ENCODE measurements at places on chromosomes 12 and 14.

- no peak for DNase-seq
Measured at GRCh38 chr12:96150442-96150841, 43.7 kb upstream of the ELK3 start.

GRCh38 chr12:81010641-81011040, 67.2 kb upstream of the ACSS3 start:
- no peak for DNase-seq

DNA sequence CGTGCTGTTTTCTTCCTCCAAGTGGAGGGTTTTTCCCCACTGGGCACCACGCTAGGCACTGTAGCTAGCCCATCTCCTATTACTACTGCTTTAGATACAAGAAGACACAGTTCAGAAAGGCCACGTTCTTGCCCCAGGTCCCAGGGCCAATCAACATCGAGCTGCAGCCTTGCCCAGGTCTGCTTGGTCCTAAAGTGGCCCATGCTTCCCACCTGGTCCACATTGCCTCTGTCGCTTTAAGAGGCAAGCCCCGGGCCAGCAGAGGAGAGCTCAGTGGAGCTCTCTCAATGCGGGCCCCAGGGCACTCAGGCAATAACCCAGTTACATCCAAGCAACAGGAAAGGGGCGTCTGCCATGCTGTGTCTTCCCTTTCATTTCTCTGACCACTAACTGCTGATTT, 148.1 kb downstream of the CALM1 start:
- no peak for DNase-seq

DNA sequence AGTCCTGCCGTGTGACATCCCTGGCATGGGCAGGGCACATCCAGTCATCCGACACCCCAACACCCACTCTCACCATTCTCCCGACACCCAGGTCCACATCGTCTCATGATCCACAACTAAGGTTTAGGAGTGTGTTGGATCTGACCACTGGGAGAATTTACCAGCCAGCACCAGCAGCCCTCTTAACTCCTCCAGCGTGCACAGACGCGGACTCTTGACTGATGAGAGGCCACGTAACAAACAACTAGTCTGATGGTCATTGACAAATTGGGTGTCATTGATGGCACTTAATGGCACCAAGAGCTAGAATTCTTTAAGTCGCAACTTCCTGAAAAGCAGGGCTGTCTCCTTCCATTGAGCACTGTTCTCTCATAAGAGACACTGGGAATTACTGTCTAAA, 203.0 kb upstream of the SFSWAP start:
- DNase-seq: no peak

DNA sequence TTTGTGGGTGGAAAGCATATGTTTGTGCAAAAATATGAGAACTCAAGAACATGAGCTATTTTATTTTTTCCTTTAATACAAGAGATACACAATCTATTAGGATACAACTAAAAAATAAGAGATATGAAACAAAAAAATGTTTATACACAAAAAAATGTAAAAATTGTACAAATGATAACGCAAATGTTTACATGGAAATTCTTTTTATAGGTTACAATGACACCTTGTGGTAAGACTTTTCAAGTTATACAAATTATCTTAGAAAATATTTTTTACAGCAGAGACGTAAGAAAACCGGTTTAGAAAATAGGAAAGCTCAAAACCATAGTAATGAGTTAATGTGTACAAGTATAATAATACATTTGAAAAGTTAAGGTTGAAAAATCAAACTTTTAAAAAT, 25.5 kb downstream of the CEP83 start:
- no peak for DNase-seq

- DNase-seq: no peak
Measured at GRCh38 chr14:88616697-88617096, 53.9 kb downstream of the ZC3H14 start.

GRCh38 chr12:41286426-41286825, 98.3 kb downstream of the PDZRN4 start:
- DNase-seq: peak; percentile 20

GRCh38 chr14:20690848-20691640, 2.5 kb downstream of the ANG start:
- no peak for DNase-seq

- no peak for DNase-seq
Measured at GRCh38 chr12:113727651-113728061, 238.5 kb downstream of the RBM19 start.

DNA sequence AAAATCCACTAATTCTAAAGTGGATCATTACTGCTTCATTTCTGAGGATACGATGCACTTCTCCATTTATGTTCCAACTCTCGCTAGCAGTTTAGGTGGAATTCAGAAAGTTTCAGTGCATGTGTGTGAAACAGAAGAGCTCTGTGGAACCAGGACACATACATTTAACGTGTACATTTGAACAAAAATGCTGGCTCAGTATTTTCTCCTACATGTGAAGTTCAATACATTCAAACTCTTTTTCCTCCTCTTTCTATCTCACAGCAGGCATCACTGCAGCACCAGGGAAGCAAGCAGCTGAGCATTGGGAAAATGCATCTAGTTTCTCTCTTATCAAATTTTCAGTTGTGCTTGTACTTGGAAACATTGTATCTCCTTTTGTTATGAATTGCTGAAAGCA, 169.4 kb upstream of the CNTN1 start:
- DNase-seq: no peak

DNA sequence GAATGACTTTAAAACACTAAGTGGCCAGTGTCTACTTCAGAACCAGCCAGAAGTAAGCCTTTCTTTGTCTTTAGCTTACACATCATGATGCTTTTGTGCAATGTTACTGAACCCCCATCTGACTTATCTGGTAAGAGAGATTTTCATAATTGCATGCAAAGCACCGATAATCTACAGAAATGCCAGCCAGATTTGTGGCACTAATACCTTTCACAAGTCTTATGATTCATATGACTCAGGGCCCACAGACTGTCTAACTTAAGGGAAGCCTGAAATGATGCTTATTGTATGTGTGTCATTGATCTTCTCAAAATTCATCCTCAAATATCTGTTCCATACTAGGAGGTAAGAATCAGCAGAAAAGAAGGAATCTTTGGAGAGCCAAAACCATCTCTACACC, 18.0 kb downstream of the IGF1 start:
- no peak for DNase-seq

GRCh38 chr12:42482041-42482747, 107.4 kb downstream of the PRICKLE1 start:
- DNase-seq: no peak

GRCh38 chr12:47715393-47715876, 9.6 kb upstream of the RPAP3 start:
- peak; percentile 33 for DNase-seq

GRCh38 chr12:46207644-46208043, 61.2 kb downstream of the SLC38A1 start:
- DNase-seq: no peak

- no peak for DNase-seq
Measured at GRCh38 chr14:72812292-72812851, 81.5 kb downstream of the DPF3 start.

- DNase-seq: no peak
Measured at GRCh38 chr12:11702959-11703358, 53.5 kb downstream of the ETV6 start.

Measured in NCI-H2081 treated with DMSO at 0.1 percent for 48 hours (cell line).